ENCODE measurements at places on chromosomes 3 and 15.

DNA sequence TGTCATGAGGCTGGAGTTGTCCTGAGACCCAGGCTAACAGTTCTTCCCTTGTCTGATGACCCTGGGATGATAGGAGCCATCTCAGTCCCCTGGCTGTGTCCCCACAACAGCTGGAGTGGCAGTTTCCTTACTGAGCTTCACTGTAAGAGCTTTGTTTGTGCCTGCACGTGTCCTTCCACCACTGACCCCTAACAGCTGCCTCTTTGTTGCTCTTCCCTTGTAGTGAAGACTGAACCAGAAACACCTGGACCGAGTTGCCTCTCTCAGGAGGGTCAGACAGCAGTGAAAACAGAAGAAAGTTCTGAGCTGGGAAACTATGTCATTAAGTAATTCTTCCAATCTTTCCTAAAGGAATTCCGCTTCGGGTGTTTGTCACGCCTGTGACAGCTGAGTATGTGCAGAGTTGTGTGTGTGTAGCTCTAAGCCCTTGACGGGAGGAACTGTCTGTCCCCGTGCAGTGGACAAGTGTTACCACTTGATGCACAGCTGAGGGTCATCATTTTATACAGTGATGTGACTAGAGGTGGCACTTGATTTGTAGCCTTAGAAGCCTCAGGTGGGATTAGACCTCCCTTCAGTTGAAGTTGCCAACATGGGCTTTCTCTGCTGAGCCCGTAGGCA is 25.0 kb downstream of the MAP6D1 start:
- DNase-seq, result no peak

GRCh38 chr15:101477851-101478362 is 11.6 kb downstream of the PCSK6 start:
- DNase-seq, result no peak

- DNase-seq, result no peak
Measured at GRCh38 chr3:184639351-184639750, 72.5 kb downstream of the MAGEF1 start.

- no peak for DNase-seq
Measured at GRCh38 chr15:78205337-78205736, 29.0 kb downstream of the ACSBG1 start.

DNA sequence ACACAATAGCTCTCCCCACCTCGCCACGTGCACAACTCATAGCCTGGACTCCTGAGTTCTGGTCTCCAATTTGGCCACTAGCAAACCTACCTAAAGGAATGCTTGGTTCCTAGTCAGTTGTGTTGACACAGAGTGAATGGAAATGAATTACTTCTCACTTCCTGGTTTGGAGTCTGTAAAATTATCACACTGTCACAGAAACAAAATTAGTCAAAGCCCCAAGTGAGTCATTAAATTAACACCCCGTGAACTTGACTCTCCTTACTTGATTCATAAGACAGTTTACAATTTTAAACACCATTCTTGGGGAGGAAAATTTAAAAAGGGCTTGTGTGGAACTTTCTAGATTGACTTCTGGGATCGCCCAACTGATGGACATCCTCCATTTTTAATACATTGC is 276.2 kb upstream of the CTNNB1 start:
- DNase-seq, result peak; percentile 38

DNA sequence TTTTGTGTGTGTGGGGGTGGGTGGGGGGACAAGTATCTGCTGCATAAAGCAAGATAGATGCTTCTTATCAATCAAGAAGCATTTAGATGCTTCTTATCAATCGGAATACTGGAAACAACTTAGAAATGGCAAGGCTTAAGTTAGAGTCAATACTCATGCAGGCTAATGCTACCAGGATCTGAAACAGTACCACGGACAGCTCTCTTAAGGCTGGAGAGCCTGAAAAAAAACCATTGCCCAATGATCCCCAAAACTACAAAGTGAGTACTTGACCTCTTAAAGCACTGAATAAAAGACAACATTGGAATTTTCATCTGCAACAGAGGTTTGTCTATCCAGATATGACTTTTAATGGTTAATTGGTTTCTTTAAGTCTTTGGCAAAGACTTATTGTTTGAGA is 262.3 kb downstream of the GAP43 start:
- DNase-seq, result no peak

DNA sequence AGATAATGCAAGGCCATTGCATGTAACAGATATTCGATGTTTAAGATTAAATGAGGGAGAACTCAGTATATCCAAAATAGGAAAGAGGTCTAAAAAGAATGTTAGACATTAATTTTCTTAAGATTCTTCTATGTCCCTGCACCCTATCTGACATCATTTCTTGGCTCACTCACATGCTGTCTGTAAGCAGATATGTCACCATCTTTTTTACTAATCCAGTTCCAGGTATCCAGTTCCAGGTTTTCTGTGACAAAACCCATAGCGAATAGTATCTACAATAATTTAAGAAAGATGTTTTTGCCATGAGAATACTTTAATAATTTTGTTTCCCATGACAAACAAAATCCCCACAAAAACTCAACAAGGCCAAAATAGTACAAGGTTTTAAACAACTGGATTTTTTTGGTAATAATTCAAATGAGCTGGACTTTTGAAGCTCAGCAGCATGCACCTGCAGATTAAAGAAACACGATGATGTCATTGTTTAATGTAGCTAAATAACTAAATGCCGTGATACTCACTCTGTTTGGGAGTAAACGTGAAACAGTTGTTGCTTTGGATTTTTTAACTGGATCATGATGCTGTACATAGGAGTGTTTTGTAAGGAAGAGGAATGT is 867.6 kb downstream of the EPHA3 start:
- no peak for DNase-seq

DNA sequence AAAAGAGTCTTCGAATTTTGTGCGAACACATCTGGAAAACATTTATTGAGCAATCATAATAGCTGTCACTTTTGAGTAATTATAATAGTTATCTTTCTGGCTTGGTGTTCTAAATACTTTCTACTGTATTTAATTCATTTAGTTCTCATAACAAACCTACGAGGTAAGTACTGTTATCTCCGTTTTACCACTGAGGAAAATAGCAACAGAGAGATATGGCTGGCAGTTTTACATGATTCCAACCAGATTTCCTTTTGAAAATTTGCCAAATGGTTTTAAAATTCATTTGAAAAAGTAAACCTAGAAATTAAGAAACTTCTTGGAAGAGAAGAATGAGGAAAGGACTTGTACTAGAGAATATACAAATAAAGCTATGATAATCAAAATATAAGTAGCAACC is 37.3 kb upstream of the MGA start:
- no peak for DNase-seq

GRCh38 chr3:60737633-60738399 is 513.4 kb downstream of the FHIT start:
- no peak for DNase-seq

GRCh38 chr3:56339244-56339643 is 129.0 kb downstream of the ERC2 start:
- DNase-seq, result no peak

DNA sequence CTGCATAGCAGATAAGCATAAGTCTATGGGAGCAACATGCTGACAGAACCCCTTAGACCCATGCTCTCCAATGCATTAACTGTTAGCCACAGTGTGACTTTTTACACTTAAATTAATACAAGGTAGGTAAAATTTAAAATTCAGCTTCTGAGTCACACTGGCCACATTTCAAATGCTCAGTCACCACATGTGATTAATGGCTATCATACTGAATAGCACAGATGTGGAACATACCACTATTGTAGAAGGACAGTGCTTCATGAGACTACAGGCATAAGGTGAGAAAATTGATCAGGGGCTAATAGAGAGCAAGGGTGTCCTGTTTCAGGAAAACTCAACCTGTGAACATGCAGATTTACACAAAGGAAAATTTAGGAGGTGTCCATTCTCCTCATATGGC is 357.0 kb upstream of the SEMA6D start:
- DNase-seq, result no peak

All from inflammatory macrophage treated with lipopolysaccharide for 1 hour (primary cell).